ENCODE measurements at places on chromosomes 3 and 15. TPM values are rescaled to one million over a fixed set of nuclear protein-coding genes. Genes with fewer than 3 reads are reported as not detected.

The ERICH6 gene
- total RNA-seq, result not detected

The FOXB1 gene
- not detected for total RNA-seq

The CELSR3 gene
- total RNA-seq, result 0.98 TPM

The ARHGEF3 gene
- 9.8 TPM for total RNA-seq

The SETD2 gene
- 21.1 TPM for total RNA-seq

The LMAN1L gene
- not detected for total RNA-seq

The GPR149 gene
- not detected for total RNA-seq

The PRSS50 gene
- total RNA-seq, result not detected

The PRR23C gene
- not detected for total RNA-seq

The STX19 gene
- total RNA-seq, result not detected

The CEP19 gene
- 9.4 TPM for total RNA-seq

The LRRC3B gene
- total RNA-seq, result not detected

The TRPM1 gene
- not detected for total RNA-seq

The MAP2K1 gene
- 57.1 TPM for total RNA-seq

The HEMK1 gene
- 8.8 TPM for total RNA-seq

The CCDC51 gene
- total RNA-seq, result 21.6 TPM

The P3H2 gene
- 17.1 TPM for total RNA-seq

The SEC62 gene
- total RNA-seq, result 25.8 TPM

The AVEN gene
- total RNA-seq, result 21.5 TPM

The AADAC gene
- total RNA-seq, result 0.49 TPM

The AMOTL2 gene
- 13.1 TPM for total RNA-seq

The IQCB1 gene
- 18.8 TPM for total RNA-seq

The ZDHHC23 gene
- 1.3 TPM for total RNA-seq

The GABRG3 gene
- not detected for total RNA-seq

The ARID3B gene
- 1.2 TPM for total RNA-seq

The CPLX3 gene
- total RNA-seq, result not detected

The VPS13C gene
- total RNA-seq, result 20.9 TPM

The PLOD2 gene
- total RNA-seq, result 221 TPM

The CCR2 gene
- not detected for total RNA-seq

The CILP gene
- not detected for total RNA-seq

The MEGF11 gene
- not detected for total RNA-seq

The LDHAL6B gene
- not detected for total RNA-seq

The MASP1 gene
- total RNA-seq, result not detected

The VWA5B2 gene
- total RNA-seq, result not detected

The NEDD4 gene
- total RNA-seq, result 30.8 TPM

The A4GNT gene
- not detected for total RNA-seq

The UROC1 gene
- total RNA-seq, result not detected

The EFHB gene
- 1.6 TPM for total RNA-seq

The GLCE gene
- 36.6 TPM for total RNA-seq

The BOC gene
- total RNA-seq, result 17.3 TPM

The GOLGA8O gene
- total RNA-seq, result 0.10 TPM

The ARNT2 gene
- 1.5 TPM for total RNA-seq

The NPAP1 gene
- total RNA-seq, result not detected

The DUOXA2 gene
- not detected for total RNA-seq

The FAM174B gene
- total RNA-seq, result 0.98 TPM

The PLXNB1 gene
- 14.2 TPM for total RNA-seq

The SIDT1 gene
- under 0.01 TPM for total RNA-seq

The SAMD7 gene
- total RNA-seq, result not detected

The KNG1 gene
- not detected for total RNA-seq

The LEKR1 gene
- total RNA-seq, result 1.8 TPM

The ENTPD3 gene
- total RNA-seq, result not detected
